Left renal pelvis (tissue), 4 donors: ENCODE measurements at places on chromosomes 6 and 20. TPM values are rescaled to one million over a fixed set of nuclear protein-coding genes. Genes with fewer than 3 reads are reported as not detected.

DNA sequence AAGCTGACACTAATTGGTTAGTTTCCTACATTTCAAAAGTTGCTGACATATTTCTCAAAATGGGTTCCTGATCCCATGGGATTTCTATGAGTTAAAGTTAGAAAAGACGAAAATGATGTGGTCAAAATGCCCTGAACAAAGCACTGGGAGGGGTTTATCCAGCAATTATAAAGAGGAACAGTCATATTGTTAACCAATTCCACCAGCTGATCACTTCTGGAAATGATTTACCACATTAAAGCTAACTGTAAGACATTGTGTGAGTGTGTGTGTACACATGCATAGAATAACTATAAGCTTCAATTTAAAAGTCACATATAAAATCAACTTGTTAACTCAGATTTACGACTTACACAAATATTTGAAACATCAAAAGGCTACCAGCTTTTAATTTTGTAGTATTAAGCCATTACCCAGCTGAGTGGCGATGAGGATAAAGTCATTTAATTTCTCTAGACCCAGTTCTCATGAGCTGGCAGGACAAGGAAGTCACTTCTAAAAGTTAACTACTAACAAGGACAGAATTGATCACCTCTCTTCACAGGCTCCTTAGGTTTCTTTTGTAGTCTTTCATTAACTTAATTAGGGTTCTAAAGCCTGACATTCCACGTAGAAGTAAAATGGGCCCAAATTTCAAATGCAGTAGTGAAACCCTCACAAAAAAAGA, 40.4 kb downstream of the MAN1A1 start:
- DNase-seq = no peak

GRCh38 chr6:85275338-85275985, 174.4 kb upstream of the NT5E start:
- no peak for DNase-seq

DNA sequence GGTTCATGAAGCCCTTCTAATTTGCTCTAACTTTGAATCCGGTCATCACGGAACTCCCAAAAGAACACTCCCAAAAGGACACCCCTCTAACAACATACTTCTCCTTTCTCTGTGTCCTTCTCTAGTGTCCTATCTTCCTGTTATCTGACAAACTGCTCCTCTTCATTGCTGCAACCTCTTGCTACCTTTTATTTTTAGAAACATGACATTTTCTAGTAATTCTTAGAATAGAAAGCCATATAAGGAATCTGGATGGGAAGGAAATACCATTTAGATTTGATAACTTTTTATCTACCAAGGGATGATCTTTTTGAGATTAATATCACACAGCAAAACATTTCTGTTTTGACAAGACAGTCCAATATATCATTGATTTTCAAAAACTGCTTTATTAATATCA, 63.1 kb downstream of the COL12A1 start:
- DNase-seq = no peak

GRCh38 chr6:113820761-113821160, 36.4 kb upstream of the MARCKS start:
- DNase-seq = no peak

IRAK1BP1 gene
- polyA plus RNA-seq = 13.5 TPM

DNA sequence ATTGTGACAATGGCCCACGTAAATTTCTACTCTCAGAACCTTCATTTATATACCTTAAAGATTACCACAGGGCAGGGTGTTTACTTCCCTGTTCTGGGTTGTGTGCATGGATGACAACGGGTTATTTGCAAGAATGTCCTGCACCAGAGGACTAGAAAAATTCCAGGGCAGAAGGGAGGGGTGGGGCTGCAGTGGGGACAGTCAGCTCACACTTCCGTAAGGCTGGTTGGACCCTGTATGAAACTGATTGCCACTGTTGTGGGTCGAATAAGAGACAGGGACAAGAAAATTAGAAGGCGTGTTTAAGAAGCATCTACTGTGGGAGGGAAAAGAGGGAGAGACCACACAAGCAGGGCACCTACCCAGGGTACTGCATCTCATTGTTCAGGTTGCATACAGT, 96.5 kb downstream of the SNAP25 start:
- DNase-seq = no peak

DNA sequence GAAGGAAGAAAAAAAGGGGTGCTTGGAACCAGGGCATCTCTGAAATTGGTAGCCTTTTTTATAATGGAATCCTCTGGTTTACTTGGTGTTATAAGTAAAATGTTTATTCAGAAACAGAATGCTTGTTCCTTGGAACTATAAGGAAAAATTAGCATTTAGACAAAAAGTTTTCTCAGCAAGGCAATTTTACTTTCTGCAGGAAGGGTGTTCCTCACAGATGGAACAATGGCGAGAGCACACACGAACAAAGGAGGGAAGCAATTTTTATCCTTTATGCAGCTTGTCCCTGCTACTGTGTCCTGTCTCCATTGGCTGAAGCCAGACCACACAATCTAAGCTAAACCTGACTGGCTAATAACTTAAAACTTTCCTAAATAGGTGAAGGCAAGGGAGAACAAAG, 22.7 kb upstream of the FANCE start:
- no peak for DNase-seq

DNA sequence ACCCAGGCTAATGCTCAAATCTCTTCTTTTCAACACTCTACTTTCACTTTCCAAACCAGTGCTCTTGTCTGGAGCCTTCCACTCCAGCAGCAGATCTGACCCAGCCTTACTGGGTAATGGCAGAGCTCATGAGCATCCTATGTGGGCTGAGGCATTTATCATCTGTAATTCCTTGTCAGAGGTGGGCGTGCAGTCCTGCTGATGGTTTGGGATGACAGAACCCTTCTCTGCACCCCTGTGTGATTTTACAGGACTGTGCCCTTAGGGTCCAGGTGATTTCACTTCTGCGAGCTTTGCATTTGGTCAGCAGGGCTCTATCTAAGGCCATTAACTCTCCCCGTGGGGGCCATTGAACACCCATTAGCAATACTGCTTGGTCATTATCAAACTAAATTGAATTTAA, 55.4 kb downstream of the LAMA4 start:
- DNase-seq = no peak

- DNase-seq = no peak
Measured at GRCh38 chr6:164419099-164419498, 890.3 kb downstream of the C6orf118 start.

SPINT3 gene
- polyA plus RNA-seq = not detected

TRAPPC3L gene
- polyA plus RNA-seq = 0.42 TPM

BTNL2 gene
- 1.5 TPM for polyA plus RNA-seq

DNA sequence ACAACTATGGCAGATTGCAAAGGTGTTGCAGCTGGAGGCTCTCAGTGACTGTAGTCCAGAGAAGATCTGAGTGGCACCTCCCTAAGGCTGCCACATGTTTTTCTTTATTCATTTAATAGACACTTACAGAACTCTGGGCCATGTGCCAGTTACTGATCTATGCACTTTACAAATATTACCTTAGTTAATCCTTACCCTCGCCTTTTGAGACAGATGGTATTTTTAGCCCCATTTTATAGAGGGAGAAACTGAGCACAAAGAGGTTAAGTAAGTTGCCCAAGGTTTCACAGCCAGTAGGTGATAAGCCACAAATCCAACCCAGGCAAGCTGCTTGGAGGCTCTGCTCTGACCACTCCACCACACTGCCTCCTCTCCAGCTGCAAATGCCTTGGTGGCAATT, 6.5 kb upstream of the SCRT2 start:
- DNase-seq = no peak

GRCh38 chr6:44166591-44167184, 8.1 kb downstream of the CAPN11 start:
- no peak for DNase-seq
